NCI-H1105 treated with DMSO at 0.1 percent for 48 hours (cell line): ENCODE measurements at places on chromosomes 3 and 15.

DNA sequence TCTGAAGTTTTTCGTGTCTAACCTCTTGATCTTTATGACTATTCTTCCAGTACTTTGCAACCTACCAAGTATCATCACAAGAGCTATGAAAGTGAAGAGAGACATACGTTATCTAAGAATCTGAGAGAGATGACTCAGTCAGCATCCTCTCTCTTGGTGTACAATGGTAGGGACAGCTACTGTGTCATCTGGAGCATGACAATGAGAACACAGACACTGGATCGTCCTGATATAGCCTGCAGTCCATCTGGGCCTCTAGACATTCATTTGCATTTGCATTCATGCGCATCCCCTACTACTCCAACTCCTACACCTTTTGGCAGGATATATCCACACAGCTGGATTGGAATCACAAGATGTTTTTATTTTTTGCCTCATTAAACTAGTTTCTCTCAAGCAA, 115.2 kb downstream of the PEX5L start:
- no peak for DNase-seq

- DNase-seq, result no peak
Measured at GRCh38 chr3:39903253-39903652, 93.8 kb downstream of the MYRIP start.

DNA sequence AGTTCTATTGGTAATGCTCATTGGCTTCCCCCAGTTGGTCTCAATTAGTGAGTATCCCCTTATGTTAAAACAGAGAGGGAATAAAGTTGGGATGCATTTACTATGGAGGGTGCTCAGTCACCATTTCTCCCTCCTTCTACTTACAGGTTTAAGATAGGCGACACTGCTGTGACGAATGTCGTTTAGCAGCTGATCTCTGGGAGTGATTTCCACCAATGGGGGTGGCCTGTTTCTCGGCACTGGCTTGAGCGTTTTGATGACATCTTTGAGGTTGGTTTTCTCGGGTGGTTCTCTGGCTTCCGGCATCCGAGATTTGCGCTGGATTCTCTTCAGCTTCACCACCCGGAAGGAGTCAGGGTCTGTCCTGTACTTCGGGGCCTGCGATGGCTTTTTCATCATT, 3.8 kb downstream of the LMOD3 start:
- DNase-seq, result no peak

DNA sequence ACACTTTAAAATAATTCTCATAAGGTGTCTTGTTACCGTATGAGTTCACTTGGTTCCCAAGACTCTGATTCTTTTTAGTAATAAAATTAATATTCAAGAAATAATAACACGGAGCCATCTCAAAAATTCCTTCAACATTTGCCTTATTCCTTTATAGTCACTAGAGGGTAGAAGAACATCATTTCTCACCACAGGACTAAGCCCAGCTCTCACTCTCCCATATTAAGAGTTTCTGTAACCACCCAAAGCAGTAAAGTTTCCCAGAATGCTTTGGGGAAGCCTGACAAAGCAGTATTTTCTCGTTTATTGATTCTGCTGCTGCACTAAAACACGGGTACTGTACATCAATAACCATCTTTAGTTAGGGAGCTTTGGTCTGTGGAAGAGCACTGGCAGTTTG, 114.9 kb downstream of the MCTP2 start:
- no peak for DNase-seq

DNA sequence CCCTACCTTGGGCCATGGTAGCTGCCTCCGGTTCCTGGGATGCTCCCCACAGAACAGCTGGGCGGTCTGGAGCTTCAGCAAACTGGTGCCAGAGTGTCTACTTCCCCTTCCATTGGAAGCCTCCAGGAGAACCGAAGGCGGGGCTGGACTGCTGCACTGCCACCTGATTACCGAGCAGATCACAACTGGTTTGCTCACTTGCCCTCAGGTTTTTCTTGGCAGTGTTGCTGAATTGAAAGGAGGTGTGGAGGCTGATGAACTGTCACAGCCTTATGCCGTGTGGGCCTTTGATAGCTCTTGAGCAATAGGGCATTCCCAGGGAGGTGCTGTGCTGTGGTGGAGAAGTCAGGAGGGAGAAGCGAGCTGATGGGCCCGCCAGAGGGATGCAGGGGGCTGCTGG, at the start of gene TGM5:
Gene TGM5, minus strand, starts transcription at position 95 of the 400 bp plus-strand sequence. Its CDS starts 79 bp downstream, at position 16.
- no peak for DNase-seq

- DNase-seq, result no peak
Measured at GRCh38 chr15:93719921-93720351, 511.4 kb upstream of the MCTP2 start.

GRCh38 chr3:170869645-170870593, at the start of gene RPL22L1:
Gene RPL22L1, minus strand, starts transcription at chr3:170870195. Its CDS starts 28 bp downstream, at chr3:170870167.
- no peak for DNase-seq

DNA sequence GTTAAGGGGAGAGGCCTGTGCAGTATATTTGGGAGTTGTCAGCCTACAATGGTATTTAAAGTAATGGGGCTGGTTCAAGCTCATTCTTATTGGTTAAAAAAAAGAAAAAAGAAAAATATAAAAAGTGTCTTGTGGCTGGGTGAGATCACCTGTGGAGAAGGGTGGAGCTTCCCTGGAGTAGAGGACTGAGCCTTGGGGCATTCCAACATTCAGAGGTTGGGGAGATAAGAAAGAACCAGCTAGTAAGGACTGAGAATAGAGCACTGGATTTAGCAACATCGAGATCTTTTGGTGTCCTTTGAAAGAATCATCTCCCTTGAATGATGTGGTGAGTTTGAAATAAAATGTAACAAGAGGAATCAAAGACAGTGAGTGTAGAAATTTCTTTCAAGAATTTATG, 5.2 kb downstream of the SLC49A4 start:
- no peak for DNase-seq

- no peak for DNase-seq
Measured at GRCh38 chr15:55739641-55740040, 3.3 kb downstream of the PRTG start.

DNA sequence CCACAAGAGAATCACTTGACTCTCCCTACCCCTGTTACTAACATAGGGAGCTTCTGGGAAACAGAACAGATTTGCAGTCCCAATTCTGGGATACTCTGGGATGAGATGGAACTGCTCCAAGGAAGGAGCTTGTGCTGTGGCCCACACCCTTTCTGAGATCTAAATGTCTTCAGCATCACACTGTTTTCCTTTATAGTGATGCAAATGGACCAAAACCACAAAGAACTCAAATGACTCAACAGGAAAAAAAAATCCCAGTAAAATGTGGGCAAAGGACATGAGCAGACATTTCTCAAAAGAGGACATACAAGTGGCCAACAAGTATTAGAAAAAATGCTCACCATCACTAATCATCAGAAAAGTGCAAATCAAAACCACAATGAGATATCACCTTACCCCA, 155.6 kb downstream of the NECTIN3 start:
- DNase-seq, result no peak

- DNase-seq, result no peak
Measured at GRCh38 chr15:65423976-65424679, 1.4 kb upstream of the IGDCC4 start.

DNA sequence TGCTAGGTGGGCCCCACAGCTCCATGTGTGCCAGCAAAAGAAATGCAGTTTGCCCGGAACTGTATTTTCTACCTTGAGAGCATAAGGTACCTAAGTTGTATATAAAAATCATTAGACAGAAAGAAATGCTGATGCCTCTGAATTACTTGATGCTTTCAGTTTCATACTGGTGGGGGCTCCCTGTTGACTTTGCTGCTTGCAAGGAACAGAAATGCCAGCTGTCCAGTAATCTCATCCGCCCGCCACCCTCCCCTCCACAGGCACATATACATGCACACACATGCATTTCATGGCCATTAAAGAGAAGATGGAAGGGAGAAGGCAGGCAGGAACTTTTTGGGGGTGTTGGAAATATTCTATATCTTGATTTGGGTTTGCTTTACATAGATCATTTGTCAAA, 38.4 kb downstream of the LIMD1 start:
- DNase-seq, result no peak

DNA sequence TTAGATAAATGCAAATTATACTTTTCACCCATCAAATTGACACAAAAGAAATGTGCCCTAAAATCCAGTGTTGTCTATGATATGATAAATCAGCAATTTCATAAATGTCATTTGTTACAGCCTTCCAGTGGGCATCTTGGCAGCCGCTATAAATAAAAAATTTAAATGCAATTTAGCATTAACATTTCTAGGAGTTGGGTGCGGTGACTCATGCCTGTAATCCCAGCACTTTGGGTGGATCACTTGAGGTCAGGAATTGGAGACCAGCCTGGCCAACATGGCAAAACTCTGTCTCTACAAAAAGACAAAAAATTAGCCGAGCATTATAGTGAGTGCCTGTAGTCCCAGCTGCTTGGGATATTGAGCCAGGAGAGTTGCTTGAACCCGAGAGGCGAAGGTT, 65.9 kb upstream of the POMGNT2 start:
- DNase-seq, result no peak

- no peak for DNase-seq
Measured at GRCh38 chr3:111418391-111418790, 123.6 kb upstream of the CD96 start.

GRCh38 chr3:143360244-143360643, 240.7 kb downstream of the CHST2 start:
- no peak for DNase-seq
